ENCODE measurements at places on chromosomes 7 and 10.

DNA sequence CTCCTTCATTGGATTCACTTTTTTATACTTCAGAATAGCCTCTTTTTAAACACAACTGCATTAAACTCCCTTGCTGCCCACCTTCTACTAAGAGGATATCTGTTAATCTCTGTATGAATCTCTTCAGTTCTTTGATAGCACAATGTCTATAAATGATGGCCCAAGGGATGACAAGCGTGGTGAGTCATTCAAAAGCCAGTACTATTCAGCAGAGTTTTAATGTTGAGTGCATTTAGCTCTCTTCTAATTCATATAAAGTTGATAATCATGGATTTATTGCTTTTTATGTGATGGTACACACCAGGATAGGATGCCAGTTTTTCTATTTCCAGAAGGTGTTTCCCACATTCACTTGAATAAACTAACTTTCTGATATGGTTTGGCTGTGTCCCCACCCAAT, 57.4 kb upstream of the HECTD2 start:
- DNase-seq, result no peak

- no peak for DNase-seq
Observed at GRCh38 chr7:19442016-19442785, 266.6 kb downstream of the POLR1F start.

- DNase-seq, result no peak
Observed at GRCh38 chr10:78404296-78404695, 370.6 kb downstream of the RPS24 start.

GRCh38 chr10:48973065-48973464, 33.4 kb upstream of the LRRC18 start:
- DNase-seq, result no peak

GRCh38 chr10:1977461-1977860, 240.1 kb upstream of the ADARB2 start:
- DNase-seq, result no peak

DNA sequence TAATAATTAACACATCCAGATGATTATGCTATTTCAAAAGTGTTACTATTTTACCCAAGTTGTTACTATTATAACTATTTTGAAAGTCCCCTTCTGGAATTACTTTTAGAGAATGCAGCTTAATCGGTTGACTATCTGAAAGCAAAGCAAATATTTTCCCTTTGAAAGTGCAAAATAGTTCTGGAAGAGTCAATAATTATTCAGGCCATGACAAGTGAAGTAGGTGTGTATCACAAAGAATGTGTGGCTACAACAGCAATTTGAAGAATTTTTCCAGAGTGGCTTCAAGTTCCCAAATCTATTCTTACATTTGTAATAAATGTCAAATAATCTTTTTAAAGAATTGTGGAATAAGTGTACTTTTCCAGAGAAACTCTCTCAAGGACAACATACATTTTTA, 42.8 kb downstream of the RNLS start:
- DNase-seq, result no peak
